Left cardiac atrium (tissue), 4 donors: ENCODE measurements at places on chromosomes 16 and 17. TPM values are rescaled to one million over a fixed set of nuclear protein-coding genes. Genes with fewer than 3 reads are reported as not detected.

The CCL4 gene
- 0.86 TPM for total RNA-seq

The KRT9 gene
- total RNA-seq, result not detected

The EPOP gene
- total RNA-seq, result 3.9 TPM

The ACSF3 gene
- 16.2 TPM for total RNA-seq

The FN3K gene
- total RNA-seq, result 49.9 TPM

The SLC47A1 gene
- 1.7 TPM for total RNA-seq

The CRHR1 gene
- total RNA-seq, result not detected

The IKZF3 gene
- total RNA-seq, result 1.7 TPM

The YPEL2 gene
- total RNA-seq, result 25.4 TPM

The HSD11B2 gene
- total RNA-seq, result not detected
